ENCODE measurements at places on chromosomes 7 and 10.

DNA sequence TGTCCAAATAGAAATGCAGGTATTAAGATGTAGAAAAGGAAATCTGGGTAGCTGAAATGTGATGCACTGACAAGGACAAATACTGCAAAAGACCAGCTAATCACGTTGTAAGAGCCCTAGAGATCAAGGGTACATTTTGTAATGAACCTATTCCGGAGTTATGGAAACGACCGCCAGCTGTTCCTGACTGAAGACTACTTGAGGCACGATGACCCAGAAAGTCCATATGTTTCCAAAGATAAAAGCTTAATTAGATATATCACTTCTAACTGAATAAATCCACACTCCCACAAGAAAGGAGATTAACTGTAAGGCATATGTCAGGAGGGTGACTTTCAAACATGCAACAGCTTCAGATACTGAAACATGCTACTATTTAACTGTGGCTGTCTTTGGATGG lies 253.5 kb downstream of the NSUN6 start:
- no peak for DNase-seq

DNA sequence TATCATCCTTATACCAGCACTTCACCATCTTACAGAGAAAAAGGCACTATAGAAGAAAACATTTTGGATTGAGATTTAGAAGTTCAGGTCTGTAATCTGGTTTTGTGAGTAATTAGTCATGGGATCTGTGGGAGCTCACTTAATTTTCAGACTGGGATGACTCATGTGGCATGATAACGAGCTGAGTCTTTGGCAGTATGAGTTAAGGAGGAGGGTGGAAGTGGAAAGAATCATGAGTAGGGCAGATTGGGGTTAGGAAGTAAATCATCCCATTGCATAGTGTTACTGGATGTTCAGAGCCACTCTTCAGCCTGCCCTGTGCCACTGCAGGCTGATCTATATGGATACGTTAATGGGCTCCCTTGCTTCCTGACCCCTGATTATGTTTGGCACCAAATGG lies 64.9 kb downstream of the ZNF92 start:
- DNase-seq = no peak

GRCh38 chr7:47670729-47671128 lies 88.8 kb upstream of the TNS3 start:
- no peak for DNase-seq

- DNase-seq = no peak
These were observed 192.1 kb downstream of the HGF start for GRCh38 chr7:81577642-81578340.

GRCh38 chr7:3164380-3164792 lies 120.7 kb upstream of the CARD11 start:
- DNase-seq = no peak

GRCh38 chr7:15461576-15461975 lies 100.2 kb downstream of the AGMO start:
- no peak for DNase-seq

DNA sequence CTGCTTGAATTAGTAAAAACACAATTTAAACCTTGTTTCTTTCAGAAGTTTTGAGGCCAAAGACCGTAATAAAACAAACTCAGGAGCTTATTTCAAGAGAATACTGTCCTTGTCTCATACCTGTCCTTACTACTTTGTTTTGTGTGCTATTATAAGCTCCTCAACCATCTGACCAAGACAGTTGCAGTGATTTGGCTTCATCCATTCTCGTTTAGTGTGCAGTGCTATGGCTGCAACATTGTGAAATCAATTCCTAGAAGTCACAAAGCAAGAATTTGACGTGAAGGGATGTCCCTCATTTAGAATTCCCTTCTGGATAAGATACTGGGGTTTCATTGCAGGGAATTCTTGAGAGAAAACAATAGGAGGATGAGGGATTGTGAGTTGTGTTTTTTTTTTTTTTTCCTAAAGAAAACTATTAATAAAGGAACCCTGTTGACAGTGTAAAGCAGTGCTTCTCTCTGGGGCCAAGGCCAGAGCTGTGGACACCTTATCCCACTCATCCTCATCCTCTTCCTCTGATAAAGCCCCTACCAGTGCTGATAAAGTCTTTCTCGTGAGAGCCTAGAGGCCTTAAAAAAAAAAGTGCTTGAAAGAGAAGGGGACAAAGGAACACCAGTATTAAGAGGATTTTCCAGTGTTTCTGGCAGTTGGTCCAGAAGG lies at the start of gene OIT3:
TSS of gene OIT3 (plus strand) at position 604 of the 663 bp plus-strand sequence. CDS start 60 bp downstream, outside the sequence.
- no peak for DNase-seq

GRCh38 chr7:32142649-32143048 lies 72.4 kb upstream of the PDE1C start:
- no peak for DNase-seq

- DNase-seq = no peak
These were observed 123.9 kb upstream of the MGMT start for GRCh38 chr10:129343141-129343540.

- no peak for DNase-seq
These were observed 91.4 kb downstream of the FAM107B start for GRCh38 chr10:14683256-14683655.

DNA sequence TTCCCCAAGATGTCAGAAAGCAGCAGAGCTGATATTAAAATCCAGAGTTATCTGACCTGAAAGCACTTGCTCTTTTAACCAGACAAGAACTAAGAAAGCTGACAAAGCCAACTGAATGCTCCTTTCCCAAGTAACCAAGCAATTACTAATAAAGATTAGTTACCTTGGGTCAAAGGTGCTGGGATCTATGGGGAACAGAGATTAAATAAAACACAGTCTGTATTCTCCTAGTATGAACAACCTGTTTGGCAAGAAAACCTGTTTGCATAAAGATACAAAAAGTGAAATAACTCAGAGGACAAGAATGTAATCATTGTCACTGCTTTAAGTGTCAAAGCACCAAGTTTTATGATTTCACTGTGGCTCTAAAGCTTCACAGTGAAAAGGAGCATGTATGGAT lies 35.7 kb downstream of the ITPRID1 start:
- DNase-seq = no peak

DNA sequence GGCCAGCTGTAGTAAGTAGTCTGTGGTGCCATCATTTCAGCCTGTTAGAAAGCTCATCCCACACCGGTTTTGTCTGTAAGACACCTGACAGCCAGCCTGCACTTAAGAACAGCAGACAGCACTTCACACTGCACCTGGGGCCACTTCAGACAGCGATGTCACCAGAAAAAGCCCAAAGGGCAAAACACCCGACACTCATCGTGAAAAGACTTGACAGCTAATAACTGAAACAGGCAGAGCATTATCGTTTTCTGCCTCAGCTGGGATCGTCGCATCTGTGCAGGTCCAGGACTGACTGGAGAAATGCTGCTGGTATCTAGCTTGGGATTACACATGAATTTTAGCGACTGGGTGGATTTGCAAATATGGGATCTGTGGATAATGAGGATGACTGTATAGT lies 16.8 kb upstream of the LAT2 start:
- DNase-seq = no peak

DNA sequence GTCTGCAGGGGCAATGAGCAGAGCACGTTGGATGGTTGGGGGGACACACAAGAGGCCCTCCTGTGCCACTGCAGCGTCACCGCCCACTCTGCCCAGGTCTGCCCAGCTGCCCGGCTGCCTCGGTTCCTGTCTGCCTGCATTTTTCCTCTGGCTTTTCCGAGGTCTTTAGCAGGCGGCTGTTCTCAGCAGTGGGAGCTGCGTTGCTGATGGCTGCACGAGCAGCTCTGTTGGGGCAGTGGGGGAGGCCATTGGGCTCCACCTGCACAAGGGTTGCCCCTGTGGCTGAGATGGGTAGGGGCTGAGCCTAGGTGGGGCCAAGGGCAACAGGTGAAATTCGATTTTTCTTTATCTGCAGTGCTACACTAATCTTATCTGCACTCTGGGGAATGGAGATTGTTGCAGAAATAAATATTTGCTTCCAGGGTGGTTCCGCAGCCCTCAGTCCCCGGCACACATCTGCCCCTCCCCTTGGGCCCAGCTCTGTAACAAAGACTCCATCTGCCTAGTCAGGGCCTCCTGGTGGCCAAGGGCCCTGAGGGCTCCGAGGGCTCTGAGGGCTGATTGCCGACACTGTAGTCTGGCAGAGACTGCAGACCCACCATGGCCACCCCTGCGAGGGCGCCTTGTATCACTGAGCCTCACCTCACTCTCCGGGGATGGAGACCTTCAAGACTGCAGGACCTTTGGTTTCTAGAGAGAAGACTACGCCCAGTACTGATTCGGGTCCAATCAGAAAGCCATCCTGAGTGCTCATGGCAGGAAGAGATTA lies 141.7 kb upstream of the SHH start:
- no peak for DNase-seq

DNA sequence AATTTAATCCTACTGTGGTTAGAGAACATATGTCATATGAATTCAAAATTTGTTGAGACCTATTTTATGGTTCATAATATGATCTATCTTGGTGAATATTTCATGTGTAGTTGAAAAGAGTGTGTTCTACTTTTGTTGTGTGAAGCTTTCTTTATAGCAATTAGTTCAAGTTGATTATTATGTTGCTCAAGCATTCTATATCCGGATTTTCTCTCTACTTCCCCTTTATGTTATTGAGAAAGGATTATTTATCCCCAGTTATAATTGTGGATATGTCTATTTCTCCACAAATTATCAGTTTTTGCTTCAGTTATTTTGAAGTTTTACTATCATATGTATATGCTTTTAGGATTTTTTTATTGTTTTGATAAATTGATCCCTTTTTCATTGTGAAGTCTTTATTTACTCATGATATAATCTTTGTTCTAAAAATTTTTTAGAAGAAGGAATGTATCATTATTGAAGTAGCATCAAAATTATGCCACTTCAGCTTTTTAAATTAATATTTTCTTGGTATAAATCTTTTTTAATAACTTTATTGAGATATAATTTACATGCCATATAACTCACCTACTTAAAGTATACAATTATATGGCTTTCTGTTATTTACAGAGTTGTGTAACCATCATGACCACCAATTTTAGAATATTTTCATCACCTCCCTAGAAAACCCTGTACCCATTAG lies 12.0 kb upstream of the MEST start:
- DNase-seq = no peak

Measured in Right ventricle myocardium inferior (tissue), 1 donor.